Activated T-cell treated with anti-CD3 and anti-CD28 coated beads for 1 hour (primary cell): ENCODE measurements at places on chromosomes 4 and X.

DNA sequence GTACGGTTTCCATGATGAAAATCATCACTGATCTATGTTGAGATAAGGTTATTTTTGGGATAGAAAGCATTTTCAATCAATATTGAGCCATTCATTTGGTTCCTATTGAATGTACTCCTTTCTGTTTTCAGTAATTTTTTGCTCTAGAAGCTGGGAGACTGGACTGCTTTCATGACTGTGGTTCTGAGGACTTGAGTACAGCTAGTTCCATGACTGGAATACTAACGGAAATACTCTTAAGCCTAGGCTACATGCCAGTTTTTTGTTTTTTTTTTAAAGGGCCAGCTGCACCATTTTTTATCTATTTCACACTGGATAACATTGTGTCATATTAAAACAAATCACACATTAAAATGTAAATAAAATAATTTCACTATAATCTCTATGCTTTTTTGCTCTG lies 16.7 kb downstream of the PRR32 start:
- DNase-seq: no peak

- no peak for DNase-seq
These were observed 93.1 kb upstream of the TEX13A start for GRCh38 chrX:105313596-105313995.

- no peak for DNase-seq
These were observed 215.2 kb upstream of the GK2 start for GRCh38 chr4:79623021-79623870.

DNA sequence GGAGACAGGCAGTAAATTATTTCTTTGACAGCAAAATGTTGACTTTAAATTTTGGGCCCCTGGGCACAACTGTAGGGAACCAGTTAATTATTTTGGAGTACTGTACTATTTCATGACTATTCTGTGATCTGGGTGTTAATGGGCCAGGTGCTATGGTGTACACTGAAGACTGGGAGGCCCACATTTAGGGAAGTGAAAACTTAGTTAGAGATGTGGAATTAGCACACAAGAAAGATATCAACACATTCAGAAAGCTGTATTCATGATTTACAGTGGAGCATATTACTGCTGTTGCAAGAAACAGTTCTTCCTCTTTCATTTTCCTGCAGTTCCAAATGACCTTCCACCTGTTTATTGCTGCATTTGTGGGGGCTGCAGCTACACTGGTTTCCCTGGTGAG lies 12.4 kb downstream of the PLP1 start:
- DNase-seq: no peak

DNA sequence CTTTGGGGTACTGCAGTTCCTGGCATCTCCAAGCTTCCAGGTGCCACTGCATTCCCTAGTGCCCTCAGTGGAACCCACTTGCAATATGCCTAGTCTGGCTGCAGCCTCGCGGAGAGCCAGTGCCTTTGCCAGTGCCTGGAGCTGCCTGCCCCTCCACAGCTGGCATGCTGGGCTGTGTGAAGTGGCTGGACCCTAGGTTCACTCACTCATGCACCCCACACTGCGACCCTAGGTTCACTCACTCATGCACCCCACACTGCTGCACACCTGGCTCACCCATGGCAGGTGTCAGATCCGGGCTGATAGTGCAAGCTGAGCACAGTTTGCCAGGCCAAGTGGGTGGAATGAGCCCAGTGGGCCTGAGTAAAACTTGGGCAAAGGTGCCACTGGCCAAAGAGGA lies 253.0 kb upstream of the NDST4 start:
- no peak for DNase-seq

DNA sequence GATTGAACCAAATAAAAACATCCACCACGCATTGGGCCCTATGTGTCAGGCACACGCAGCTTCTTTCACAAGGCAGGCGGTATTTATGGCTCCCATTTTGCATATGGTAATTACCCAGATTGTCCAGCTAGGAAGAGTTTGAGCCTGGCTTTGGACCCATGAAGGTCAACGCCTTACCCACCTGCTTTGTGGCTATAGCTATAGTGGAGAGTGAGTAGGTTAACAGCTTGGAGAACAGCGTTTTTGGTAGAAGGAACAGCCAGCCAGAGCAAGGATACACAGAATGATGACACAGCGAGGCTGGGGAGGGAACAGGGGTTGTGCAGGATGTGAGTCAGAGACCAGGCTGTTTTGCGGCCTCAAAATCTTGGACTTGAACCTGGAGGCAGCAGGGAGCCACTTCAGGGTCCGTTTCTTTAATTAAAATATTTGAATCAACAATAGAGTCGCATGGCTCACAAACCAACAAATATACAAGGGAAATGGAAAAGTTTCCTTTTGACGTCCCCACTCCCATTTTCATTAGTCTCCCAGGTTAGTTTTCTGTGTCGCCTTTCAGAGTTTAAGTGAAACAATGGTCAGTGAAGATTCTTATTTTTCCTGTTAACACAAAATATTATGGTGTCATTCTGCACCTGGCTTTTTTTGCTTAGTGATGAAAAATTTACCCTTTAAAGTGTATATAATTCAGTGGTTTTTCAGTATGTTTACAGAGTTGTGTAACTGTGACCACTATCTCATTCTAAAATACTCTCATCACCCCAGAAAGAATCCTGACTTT lies 118.2 kb upstream of the STX18 start:
- DNase-seq: no peak

DNA sequence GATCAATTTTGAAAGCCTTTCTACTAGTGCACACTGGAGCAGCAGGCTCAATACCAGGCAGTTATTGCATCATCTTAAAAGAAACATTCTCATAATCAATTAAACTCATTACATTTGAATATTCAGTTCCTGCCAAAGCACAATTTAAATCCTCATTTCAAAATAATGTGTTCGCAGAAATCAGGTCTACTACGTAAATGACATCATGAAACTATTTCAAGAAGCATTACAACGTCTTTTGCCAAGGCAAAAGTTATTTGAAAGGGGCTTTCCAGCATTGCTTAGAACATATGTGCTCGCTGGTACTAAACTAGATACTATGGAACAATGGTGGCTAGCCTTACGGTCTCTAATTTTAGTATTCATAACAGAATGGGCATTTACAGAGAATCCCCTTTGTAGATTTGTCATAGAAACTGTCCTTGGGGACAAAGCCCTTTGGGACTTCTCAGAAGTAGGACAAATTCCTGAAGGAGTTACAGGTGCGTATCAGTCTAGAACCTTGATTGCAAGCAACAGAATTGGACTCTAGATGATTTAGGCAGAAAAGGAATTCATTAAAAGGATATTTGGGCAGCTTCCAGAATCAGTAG lies 27.6 kb upstream of the HUWE1 start:
- no peak for DNase-seq

DNA sequence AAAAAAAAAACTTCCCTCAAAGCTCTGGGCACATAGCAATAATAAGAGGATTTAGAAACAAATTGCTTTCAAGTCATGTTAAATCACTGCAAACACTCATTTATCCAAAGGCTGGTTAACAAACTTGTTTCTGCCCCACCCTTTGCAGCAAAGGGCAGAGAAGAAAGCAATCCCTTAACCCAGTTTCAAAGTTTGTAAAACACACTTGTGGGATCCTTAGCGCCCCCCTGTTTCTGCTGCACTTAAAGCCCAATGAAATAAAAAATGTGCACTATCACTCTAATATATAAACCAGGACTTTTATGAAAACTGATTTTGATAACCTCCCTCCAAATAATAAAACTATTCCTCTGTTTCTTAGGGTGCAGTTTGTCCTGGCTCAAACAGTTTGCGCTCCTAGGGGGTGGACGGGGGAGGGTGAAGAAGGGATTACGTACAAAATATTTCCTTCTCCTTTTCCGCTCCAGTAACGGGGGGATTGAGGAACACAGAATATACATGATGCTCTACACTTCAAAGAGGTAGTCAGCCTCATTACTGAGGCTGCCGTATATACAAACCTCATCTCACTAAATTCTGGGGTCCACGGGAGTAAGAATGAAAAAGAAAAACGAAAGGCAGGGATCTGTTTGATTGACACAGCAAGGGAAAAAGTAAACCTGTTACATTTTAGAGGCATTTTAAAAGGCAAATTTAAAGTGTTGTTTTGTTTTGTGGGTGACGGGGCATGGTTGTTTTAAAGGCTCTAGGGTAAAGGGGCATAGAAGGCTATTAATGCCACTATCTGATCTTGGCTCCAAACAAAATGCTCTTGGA lies 3.1 kb upstream of the PCDH10 start:
- DNase-seq: no peak

DNA sequence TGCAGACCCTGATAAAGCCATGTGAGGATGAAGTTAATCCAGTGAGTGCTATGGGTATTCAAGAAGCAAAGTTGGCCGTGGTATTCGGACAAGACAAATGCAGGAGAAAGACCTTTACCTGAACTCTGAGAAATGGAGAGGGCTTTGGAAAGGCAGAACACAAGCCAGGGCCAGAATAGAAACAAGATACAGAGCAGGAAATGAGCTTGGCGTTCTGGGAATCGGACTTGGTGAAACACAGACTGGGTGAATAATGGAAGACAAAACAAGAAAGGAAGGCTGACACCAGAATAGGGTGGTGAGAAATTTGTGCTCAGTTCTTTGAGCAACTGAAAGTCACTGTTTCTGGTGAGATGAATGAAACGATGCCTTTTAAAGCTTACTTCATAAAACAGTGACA lies 83.3 kb downstream of the VEGFC start:
- no peak for DNase-seq

- DNase-seq: no peak
These were observed 294.4 kb upstream of the FAT4 start for GRCh38 chr4:125020089-125021034.

GRCh38 chrX:72143609-72143907 lies 11.8 kb upstream of the RTL5 start:
- DNase-seq: no peak

DNA sequence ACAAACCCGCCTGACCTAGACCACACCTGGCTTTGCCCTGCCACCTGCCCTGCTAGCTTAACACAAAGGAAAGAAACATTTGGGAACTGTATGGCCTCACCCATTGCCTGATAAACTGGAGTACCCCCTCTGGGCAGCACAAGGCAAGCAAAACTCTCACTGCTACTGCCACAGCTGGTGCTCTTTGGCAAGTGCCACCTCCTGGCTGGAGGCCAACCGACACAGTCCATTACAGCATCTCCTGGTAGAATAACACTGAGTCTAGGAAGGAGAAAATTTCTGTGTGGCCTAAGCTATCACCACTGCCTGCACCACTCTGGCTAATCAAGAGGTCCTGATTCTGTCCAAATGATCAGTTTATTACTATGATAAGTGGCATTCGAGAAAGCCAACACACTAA lies 18.9 kb upstream of the SPANXN3 start:
- no peak for DNase-seq

- DNase-seq: no peak
These were observed 6.5 kb downstream of the FATE1 start for GRCh38 chrX:151722241-151722846.

- no peak for DNase-seq
These were observed 118.0 kb downstream of the MANBA start for GRCh38 chr4:102642631-102643298.

GRCh38 chr4:94834501-94834900 lies 76.7 kb downstream of the BMPR1B start:
- DNase-seq: no peak
